NCI-H187 treated with DMSO at 0.1 percent for 48 hours (cell line): ENCODE measurements at places on chromosomes 5 and 9.

GRCh38 chr5:23302438-23302837, 205.0 kb upstream of the PRDM9 start:
- DNase-seq = no peak

DNA sequence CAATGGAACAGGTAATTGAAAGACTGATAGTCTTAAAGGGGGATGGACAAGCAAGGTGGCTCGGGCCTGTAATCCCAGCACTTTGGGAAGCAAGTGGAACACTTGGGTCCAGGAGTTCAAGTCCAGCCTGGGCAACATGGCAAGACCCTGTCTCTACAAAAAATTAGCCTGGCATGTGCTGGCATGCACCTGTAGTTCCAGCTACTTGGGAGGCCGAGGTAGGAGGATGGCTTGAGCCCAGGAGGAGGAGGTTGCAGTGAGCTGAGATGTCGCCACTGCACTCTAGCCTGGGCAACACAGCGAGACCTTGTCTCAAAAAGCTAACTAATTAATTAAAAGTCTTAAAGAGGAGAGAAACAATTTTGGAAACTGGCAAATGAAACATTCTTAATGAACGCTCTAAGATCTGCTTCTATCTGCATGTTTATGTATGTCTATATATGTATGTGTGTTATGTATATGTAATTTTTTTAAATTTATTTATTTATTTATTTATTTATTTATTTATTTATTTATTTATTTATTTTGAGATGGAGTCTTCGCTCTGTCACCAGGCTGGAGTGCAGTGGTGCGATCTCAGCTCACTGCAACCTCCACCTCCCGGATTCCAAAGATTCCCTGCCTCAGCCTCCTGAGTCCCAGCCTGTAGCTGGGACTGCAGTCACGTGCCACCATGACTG, 80.6 kb downstream of the SFXN1 start:
- DNase-seq = no peak

DNA sequence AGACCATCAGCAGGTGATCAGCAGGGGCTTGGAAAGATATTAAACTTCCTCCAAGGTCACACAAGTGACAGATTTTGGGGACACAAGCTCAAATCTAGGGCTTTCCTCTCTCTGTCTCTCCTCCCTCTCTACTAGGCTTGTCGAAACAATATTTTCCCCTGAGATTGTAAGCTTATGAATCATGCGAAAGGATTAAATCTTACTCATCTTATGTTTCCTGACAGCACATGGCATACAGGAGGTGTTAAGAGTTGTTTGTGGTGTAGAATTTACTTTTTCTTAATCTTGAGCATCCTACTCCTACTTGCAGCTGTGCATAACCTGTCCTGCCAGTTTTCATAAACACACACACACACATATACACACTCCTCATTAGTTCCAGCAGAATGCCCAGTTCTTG, 186.3 kb downstream of the MARCHF11 start:
- no peak for DNase-seq

DNA sequence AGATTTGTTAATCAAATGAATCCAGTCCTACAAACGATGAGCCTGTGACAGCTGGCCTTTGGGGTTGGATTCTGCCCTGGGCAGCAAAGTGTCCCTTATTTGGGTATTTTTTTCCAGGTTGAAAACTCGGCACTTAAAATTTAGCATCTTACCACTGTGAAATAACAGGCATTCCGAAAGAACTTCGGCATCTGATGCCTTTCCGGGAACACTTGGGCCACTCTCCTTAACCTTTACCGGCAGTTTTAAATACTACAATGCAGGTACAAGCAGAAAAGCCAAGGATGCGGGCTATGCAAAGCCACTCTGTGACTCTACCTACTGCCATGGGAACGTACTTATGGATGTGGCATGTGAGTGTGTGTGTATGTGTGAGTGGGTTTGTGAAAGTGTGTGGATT, 1.0 kb upstream of the RASGRF2 start:
- no peak for DNase-seq

DNA sequence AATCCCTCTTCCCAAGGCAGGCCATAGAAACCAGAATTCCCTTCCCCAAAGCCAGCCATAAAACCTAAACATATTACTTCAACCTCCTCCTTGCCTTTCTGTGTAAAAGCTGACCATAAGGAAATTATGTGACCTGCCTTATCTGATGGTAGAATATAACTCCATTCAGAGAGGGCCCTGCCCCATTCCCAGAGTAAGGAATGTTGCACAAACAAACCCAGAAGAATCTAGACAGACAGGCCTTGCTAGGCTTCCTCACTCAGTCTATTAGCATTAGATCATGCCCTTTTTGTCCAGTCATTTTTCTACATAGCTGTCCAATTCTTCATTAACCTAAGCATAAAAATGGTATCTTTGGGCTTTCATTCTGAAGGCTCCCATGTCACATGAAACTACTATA, 17.8 kb upstream of the IFNB1 start:
- DNase-seq = no peak

GRCh38 chr9:124765439-124765835, 5.7 kb downstream of the NR6A1 start:
- DNase-seq = no peak

- no peak for DNase-seq
Measured at GRCh38 chr9:34587271-34587670, 2.3 kb downstream of the CNTFR start.

- DNase-seq = no peak
Measured at GRCh38 chr5:154577416-154577815, 99.4 kb upstream of the HAND1 start.

GRCh38 chr5:141716009-141716408, 34.0 kb upstream of the ARAP3 start:
- no peak for DNase-seq

GRCh38 chr5:86679529-86679928, 61.8 kb downstream of the COX7C start:
- no peak for DNase-seq

DNA sequence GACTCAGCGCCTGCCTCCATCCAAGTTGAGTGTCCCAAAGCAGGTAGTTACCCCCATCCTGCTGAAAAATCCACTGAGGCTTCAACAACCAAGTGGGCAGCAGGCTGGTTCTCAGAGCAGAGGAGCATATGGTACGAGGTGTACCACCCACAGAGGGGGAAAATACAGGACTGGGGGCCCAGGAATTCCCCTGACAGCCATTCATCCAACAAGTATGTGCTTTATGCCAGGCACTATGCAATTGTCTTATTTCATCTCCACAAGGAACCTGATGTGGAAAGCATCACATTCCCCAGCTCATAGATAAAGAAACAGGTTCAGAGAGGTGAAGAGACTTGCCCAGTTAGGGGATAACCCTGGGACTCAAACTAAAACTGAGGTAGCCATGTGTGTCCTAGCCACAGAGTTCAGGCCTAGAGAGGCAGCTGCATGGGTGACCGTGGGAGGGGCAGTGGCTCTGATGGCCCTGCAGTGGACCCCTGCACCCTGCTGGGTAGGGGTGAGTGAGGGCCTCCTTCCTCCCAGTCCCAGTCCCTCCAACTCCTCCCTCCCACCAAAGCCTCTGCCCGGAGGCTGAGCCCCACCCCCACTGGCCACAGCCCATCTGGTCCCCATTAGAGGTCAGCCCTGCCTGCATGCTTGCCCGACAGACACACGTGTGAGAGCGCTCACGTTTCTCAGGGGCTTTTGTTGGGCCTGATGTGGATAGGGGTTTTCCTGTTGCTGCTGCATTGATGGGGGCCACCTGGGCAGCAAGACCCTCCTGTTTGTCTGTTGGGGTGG, 11.5 kb downstream of the PDLIM4 start:
- no peak for DNase-seq

GRCh38 chr9:109483744-109484429, 14.2 kb downstream of the PTPN3 start:
- DNase-seq = peak; percentile 34

- DNase-seq = no peak
Measured at GRCh38 chr5:116632890-116633289, 58.3 kb upstream of the SEMA6A start.

- DNase-seq = no peak
Measured at GRCh38 chr5:91670122-91670521, 287.0 kb upstream of the ARRDC3 start.

DNA sequence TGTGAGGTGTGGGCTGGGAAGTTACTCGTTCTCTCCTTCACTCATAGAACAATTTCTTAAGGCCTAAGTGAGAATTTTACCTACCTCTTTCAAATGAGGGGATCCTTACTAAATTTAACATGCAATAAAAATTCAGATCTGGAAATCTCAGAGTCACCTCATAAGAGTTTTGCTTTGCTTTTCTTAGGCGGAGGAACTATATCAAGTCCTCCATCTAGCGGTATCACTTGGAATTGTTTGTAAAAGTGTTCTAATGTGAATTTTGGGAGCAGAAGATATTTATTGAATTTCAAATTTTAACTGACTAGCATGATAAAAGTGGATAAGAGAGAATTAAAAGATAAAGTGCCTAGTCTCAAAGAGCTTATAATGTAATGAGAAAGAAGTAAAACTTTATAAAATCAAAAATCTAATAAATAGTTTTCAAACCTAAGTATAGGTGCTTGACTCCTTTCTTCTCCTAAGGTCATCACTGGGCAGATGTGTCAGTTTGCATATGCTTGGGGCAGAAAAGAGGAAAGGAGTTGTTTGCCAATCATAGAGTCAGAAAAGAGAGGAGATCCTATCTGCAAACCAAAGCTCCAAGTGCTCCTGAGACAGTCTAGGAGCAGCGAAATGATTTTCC, 145.7 kb upstream of the DAB2 start:
- DNase-seq = no peak

- no peak for DNase-seq
Measured at GRCh38 chr9:69198521-69199220, 24.6 kb downstream of the TJP2 start.

- DNase-seq = no peak
Measured at GRCh38 chr5:58440901-58441460, 18.9 kb downstream of the PLK2 start.
